ENCODE measurements at places on chromosomes 12 and 14.
A peak's percentile ranks its signal among the peaks of the same experiment; 100 is the strongest.

GRCh38 chr14:29462772-29463171, 464.9 kb downstream of the PRKD1 start:
- no peak for DNase-seq

DNA sequence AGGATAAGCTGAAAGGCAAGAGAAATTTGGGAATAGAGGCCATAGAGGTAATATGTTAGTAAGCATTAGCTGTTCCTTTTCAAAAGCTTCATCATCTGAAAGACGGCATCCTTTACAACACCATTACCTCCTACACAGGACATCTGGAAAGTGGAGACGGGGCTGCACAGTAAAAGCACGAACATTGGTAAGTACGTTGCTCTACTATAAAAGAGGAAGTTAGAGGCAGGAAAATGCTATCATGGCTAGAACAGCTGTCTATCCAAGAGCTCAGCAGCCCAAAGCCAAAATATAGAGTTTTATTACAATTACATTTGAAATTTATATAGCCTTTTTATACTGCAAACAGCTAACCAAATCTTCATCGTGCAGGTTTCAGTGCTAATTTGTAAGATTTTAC, 172.3 kb upstream of the GRIP1 start:
- DNase-seq: no peak

DNA sequence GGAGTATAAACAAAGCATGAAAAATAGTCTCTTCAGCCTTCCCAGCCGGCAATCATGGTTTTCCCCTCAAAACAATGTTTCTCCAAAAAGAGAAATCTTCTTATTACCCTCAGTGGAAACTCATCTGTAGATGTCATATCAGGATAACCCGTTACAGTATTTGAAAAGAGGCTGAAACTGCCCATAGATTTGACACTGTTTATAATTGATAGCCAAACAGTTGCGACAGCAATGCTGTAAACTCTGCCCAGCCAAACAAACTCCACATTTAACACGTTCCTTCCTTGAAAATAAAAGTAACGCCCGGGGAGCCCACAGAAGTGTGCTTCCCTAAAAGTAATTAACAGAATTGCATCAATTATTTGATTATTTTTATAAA, 201.3 kb upstream of the FOXN3 start:
- peak; percentile 11 for DNase-seq

- DNase-seq: no peak
These were observed 52.2 kb upstream of the ANP32D start for GRCh38 chr12:48420039-48420775.

DNA sequence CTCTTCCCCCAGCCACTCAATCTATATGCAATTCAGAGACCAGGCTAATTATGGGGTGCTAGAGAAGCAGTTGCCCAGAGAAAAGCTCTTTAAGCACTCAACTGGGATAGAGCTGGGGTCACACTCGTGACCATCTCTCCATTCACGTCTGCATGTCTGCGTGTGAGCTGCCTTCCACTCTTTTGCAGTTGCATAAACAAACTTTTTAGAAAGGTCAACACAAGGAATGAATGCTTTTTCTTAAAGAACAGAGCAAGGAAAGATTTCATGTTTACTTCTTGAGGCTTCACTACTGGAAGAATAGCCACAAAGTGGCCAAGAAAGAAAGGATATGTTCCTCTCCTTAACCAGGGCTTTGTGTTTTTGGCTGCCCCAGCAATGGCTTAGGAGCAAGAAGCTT, 151.1 kb downstream of the SAMD4A start:
- no peak for DNase-seq

DNA sequence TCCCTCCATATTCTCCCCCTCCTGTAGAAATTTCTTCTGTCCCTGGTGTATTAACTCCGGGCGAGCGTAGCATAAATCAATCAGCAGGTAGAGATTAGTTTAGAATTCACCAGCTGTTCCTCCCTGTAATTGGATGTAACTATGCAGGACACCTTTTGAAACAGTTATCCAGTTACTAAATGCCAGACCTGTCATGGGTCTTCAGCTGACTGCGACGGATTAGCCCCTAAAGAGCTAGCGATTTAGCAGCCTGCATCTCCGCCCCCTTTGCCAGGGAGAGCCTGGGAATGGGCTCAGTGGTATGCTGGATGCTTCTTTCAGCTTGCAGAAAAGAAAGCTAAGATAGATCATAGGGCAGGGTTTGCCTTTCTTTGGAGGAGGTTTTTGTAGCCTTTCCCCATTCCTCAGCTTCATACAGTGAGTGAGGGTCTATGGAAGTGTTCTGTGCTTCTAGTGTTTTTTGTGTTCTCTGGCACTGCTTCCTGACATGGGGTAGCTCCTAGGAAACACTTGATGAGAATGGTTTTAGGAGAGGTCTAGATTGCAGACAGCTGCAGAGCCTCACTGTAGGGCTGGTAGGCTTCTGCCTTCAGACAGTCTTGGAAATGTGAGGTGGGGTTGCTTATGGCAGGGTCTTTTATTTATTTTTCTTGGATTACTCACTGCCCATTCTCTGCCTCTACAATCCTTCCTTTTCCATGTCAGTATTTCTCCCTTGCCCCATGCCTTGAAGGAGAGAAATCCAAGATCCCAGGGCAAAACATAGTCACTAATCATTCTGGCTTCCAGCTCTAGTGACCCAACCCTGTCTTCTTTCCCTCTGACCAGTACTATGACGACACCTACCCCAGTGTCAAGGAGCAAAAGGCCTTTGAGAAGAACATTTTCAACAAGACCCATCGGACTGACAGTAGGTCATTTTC, 16.7 kb downstream of the COPZ1 start:
- peak; percentile 35 for DNase-seq

DNA sequence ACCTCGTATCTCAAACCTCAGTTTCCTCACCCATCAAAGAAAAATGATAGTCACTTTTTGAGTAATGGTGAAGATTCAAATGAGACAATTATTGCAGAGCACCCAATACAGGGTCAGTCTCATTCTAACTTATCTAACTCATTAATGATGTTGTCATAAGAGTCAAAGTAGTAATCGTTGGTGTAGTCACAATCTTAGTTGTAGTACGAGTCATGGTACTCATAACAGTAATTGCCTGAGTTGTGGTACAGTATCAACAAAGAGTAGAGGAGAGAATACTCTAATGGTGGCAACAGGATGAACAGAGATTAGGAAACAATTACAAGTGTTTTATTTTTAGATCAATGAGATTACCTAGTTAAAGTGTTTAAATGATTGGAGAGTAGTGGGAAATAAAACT, 93.6 kb upstream of the TMTC2 start:
- DNase-seq: no peak

- DNase-seq: no peak
These were observed 114.7 kb downstream of the PRMT8 start for GRCh38 chr12:3605692-3606091.

DNA sequence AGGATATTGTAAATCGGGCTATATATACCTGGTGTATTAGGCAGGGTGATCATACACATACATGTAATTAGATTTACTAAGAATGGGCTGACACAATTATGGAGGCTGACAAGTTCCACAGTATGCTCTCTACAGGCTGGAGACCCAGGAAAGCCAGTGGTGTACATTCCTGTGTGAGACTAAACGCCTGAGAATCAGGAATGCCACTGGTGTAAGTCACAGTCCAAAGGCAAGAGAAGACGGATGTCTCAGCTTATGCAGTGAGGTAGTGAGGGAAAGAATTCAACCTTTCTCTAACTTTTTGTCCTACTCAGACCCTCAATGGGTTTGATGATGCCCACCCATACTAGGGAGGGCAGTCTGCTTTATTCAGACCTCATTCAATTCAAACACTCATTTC, 57.1 kb downstream of the METTL25 start:
- DNase-seq: no peak

- DNase-seq: no peak
These were observed 91.9 kb upstream of the DHRS4 start for GRCh38 chr14:23861666-23862065.

GRCh38 chr12:104710940-104711689, 247.0 kb downstream of the SLC41A2 start:
- no peak for DNase-seq

DNA sequence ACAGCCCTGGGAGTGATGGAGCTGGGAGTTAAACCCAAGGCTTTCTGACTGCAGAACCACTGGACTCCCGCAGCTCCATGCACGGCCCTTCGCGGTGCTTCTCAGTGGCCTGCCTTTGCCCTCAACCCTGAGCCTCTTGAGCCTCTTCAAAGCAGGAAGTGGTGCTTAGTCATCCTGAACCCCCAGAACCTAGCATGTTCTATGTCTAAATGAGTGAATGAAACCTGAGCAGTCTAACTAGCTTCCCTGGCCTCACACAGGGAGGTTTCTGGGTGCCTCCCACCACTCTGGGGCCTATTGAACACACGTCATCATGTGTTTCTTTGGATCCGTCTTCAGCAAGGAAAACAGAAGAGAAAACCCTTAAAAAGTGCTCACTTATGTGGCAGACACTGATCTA, 117.9 kb upstream of the SFSWAP start:
- DNase-seq: no peak

DNA sequence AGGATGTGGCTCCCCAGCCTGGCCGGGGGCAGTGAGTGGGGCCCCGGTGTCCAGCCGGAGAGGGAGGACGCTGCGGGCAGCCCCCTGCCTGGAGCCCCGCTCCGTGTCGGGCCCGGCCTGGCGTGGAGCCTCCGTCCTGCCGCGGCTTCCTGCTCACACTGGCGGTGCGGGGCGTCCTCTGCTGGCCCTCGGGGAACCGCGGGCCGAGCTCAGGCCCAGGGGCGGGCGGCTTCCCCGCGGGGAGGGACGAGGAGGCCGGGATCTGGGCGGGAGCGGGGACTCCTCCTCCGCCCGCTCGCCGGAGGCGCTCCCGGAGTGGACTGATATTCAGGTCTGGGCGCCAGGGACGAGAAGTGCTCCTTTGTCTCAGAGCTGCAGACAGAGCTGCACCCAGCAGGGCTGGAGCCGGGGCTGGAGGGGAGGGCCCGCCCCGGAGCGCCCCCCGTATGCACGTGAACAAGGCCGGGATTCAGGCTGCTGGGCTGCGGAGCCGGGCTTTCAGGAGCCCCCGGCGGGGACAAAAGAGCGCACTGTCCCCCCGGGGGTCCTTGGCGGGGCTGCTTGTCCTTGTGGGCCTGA, 2.2 kb downstream of the MMP17 start:
- peak; percentile 74 for DNase-seq

DNA sequence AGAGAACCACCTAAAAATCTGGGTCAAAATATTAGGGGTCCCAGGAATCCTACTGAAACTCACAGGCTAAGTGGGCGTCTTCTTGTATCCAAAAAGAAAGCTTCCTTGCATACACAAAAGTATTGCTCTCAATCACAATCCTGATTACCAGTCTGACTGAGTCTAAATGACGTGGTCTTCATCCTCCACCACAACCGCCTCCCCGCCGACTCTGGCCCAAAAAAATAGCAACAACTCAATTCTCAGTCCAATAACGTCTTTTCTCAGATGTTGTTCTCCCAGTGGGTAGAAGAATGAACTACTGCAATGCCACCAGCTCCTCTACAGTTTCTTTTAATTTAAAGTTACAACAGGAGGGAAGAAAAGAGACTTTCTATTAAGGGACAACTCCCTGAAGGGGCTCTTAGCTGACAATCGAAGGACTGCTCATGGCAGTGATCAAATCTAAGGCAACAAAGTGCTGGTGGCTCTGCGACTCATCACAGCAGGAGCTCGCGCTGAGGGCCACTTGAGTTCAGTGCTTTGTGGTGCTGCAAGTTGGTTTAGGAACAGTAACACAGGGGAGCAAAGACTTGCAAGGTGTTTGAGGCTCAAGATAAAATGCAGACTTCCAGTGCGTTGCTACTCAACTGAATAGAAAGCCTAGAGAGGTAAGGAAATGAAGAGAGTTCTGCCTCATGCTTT, 394.1 kb downstream of the BCAT1 start:
- no peak for DNase-seq

DNA sequence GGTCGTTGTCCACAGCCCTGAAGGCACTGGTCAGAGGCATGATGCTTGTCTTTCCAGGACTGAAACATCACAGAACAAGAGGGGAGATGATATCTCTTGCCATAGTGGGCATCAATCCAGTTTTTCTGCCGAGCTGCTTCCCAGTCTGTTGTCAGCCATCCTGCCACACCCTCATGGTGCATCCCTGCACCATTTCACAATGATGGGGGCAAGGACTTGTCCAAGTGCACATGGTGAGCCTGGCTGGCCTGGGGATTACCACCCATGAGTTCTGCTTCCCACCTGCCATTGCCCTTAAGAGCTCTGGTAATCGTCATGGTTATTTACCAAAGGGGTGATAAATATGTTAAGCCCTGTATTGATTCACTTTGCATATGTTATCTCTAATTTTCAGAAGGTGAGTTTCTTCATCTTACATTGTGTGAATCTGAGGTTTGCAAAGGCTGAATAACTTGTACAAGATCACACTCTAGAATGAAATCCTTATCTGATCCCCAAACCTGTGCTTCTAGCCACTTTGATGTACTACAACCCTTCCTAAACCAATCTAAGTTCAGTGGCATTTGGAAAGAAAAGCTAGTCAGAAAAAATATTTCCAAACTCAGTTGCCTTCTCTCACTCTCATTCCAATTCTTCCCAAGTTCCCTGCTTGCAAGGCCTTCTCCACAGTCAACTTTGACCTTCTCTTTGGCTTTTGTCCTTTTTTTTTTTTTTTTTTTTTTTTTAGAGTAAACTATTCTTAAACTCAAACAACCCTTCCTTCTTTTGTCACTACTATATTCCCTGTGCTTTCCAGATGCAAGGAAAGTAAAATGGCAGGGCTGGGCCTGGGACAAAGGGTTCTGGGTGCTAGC, 2.3 kb downstream of the AVIL start:
- DNase-seq: no peak

DNA sequence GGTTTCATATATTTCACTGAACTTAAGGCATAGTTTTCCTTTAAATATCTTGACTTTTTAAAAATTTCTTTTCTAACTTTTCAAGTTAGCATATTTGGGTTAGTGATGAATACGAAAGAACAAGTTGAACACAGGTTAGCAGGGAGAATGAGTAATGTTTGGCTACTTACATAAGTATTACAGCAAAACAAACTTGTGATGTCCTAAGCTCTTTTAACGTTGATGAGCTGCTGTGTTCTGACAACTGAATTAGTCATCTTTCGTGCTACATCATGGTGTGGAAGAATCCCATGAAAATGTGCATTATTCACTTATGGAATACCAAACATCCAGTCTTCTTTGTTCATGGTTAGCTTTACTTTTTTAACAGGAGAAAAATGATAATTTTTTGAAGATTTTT, 36.3 kb upstream of the PDZRN4 start:
- no peak for DNase-seq

- DNase-seq: no peak
These were observed 5.9 kb upstream of the CCDC91 start for GRCh38 chr12:28184375-28184774.

DNA sequence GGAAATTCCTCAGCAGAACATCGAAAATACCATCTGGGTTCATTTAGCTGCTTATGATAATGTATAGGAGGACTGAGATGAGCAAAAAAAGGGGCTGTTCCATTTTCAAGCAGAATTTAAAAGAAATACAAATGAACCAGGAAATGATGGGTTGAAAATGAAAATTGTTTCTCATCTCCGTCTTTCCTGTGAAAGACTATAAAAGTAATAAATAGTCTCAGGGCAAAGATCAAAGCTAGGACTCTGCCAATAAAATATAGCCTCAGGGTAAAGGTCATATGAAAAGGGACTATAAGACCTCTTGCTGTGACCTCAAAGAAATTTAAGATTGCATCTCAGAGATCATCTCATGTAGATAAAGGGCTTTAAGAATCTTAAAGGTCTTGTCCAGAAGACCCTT, 478.0 kb downstream of the BTG1 start:
- DNase-seq: no peak

GRCh38 chr12:104480012-104480411, 23.3 kb downstream of the CHST11 start:
- DNase-seq: no peak

GRCh38 chr14:45112896-45113781, 21.1 kb downstream of the FKBP3 start:
- peak; percentile 49 for DNase-seq

Measured in NCI-H2081 (cell line).